Stimulated activated CD8-positive, alpha-beta memory T cell treated with anti-CD3 and anti-CD28 coated beads, Interleukin-15, amount 100 ng/mL, for 48 hours (primary cell): ENCODE measurements at places on chromosomes 16 and 17.

- no peak for DNase-seq
Observed at GRCh38 chr16:57863434-57864160, 61.3 kb upstream of the KIFC3 start.

DNA sequence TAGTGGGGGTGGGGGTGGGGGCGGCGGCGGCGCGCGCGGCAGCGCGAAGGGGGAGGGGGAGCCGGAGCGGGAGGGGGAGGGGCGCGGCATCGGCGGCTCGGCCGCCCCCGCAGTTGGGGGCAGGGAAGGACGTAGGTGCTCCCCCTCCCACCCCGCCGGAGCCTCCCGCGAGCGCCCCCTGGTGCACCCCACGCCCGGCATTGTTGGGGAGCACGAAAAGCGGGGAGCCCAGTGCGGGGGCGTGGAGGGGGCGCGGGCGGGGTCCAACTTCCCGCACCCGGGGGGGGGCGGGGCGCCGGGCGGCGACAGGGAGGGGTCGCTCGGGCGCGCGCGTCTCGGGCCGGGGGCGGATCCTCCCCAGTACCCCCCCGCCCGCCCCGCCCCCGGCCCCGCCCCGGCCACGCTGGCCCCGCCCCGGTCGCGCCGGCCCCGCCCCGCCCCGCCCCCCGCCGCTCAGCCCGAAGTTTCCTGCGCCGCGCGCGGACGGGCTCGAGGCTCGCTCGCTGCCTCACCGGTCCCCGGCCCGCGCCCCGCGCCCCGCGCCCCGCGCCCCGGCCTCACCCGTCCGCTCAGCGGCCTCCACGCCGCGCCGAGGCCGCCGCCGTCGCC lies at the start of gene CACNA1H:
Gene CACNA1H (plus strand): TSS at position 456 of the 609 bp plus-strand sequence. CDS start 632 bp downstream, outside the sequence.
- peak; percentile 18 for DNase-seq

DNA sequence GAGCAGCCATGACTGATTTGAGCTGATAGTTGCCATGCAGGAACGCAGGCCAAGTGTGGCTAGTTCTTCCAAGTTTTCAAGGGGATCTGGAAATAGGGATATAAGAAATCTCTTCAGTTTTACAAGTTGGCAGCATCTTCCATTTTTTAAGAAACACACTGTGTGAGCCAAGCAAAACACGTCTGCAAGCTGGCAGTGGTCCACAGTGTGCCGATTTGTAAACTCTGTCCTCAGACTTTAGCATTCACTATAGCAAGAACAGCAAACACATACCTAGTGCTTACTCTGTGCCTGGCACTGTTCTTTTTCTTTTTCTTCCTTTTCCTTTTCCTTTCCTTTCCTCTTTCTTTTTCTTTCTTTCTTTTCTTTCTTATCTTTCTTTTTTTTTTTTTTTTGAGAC lies 2.9 kb downstream of the ORAI3 start:
- DNase-seq = no peak

- no peak for DNase-seq
Observed at GRCh38 chr16:21590796-21591195, 8.6 kb upstream of the METTL9 start.

DNA sequence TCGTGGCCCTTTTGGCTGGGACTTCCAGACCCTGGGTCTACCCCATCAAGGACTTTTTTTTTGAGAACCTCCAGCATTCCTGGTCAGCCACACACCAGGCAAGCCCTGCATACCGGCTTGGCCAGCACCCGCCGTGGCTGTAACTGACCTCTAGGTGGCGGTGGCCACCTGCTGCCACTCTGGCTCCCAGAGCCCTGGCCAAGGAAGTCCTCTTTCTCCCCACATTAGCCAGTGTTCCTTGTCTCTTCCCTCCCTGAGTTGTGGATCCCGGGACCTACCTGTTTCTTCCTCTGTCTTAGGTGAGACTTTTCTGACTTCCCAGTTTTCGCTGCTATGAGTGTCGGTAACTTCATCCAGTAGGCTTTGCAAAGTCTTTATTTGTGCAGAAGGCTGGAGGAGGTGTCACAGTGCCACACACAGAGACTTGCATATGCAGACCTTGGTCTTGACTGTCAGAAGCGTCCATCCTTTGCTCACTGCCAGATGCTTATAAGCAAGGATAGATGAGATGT lies 348.3 kb downstream of the CPPED1 start:
- peak; percentile 20 for DNase-seq

DNA sequence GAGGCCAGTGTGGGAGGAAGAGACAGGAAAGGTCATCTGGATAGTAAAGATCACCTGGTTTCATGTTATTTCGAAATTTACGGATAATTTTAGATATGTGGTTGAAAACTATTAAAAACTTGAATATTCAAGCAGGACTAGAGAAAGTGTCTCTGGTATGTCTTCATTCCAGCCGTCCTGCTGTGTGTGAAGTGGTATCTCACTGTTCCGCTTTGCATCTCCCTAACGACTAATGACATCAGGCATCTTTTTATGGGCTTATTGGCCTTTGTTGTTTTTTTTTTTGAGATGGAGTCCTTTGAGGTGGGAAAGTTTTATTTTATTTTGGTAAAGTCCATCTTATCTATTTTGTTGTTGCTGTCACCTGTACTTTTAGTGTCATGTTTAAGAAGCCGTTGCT lies 214.4 kb upstream of the CHMP6 start:
- no peak for DNase-seq

- peak; percentile 57 for DNase-seq
Observed at GRCh38 chr16:19167710-19168370, at the start of gene SYT17. Gene SYT17 (plus strand): TSS chr16:19168240. CDS start chr16:19168647, 407 bp downstream.

DNA sequence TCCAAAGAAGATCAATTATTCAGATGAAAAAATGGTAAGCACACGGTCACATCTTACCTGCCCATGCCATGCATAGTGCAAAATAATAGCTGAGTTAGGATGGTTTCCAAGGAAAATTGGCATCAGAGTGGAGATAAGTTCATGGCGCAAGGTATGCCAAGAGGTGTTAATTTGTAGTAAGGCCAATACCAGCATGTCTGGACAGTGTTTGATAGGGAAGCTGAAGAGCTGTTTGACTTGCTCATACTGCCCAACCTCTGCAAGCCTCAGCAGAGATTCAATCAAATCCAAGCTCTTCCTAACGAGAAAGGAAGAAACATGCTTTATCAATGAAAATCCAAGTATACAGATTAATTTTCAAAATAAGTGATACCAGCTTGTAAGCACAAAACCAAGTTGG lies 51.0 kb downstream of the CNOT1 start:
- DNase-seq = no peak

GRCh38 chr17:41390411-41390938 lies 6.9 kb downstream of the KRT31 start:
- DNase-seq = no peak

GRCh38 chr17:74380086-74380958 lies 13.0 kb downstream of the GPR142 start:
- no peak for DNase-seq

DNA sequence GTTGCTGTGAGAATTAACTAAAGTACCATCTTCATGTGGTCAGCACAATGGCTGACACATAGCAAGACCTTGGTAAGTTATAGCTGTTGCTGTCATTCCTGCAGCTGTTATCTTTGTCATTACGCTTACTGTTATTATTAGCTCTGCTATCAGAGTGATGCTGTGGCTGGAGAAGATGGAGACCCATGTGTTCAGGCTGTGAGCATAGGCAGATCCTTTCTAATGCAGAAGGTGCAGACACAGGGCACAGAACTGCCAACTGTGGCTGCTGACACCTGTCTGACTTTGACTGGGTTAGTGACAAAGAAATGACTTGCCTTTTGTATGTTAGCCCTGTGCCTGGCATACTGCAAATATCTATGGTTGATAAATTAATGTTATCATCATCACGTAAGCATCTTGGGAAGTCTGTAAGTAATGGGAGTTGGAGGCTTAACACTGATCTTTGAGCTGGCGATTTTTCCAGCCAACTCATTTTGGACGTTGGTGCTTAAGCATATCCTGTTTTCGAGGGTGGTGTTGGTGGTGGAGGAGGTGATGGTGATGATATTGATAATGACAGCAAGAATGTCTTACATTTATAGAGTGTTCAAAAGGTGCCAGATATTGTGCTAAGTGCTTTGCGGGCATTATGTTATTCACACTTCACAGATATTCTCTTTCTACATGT lies 695.3 kb downstream of the WWOX start:
- DNase-seq = no peak

GRCh38 chr17:57580055-57580739 lies 164.9 kb downstream of the CCDC182 start:
- no peak for DNase-seq

- DNase-seq = no peak
Observed at GRCh38 chr16:700684-701584, 4.7 kb downstream of the FBXL16 start.

DNA sequence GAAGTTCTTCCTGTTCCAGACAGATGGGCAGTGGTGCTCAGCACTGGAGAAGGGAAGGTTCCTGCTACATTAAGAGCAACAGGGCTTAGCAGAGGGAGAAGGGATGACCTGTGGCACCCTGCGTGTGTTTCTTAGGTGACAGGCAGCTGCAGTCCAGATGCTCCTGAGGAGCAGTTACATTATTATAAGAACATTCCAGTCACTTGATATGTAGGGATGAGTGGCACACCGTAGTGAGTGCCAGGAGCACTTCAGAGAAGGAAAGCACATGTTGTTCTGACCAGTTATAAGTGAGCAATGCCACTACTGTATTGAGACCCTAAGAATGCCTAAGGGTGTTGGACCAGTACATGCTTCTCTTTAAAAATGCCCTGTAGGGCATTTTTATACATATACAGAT lies 39.9 kb upstream of the MRC2 start:
- no peak for DNase-seq

DNA sequence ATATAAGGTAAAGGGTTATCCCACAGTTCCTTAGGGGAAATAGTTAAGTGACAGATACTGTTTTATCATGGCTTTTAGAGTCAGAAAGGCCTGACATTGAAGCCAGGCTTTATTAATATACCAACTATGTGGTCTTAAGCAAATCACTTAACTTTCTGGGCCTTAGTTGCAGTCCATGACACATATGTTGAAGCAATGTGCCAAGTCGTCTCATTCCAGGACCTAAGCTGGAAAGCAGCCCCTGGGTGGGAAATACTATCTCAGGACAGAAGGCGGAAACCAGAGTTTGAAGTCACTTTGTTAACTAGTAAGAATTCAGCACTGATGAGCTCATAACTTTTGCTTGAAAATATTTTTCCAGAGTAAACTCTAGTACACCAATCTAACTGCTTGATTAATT lies 80.0 kb downstream of the USP32 start:
- DNase-seq = no peak
